Sigmoid colon (tissue), 7 donors: ENCODE measurements at places on chromosomes 2 and 18. TPM values are rescaled to one million over a fixed set of nuclear protein-coding genes. Genes with fewer than 3 reads are reported as not detected.

The SOX11 gene
- polyA plus RNA-seq, result not detected

The DSC1 gene
- polyA plus RNA-seq, result 0.09 TPM

DNA sequence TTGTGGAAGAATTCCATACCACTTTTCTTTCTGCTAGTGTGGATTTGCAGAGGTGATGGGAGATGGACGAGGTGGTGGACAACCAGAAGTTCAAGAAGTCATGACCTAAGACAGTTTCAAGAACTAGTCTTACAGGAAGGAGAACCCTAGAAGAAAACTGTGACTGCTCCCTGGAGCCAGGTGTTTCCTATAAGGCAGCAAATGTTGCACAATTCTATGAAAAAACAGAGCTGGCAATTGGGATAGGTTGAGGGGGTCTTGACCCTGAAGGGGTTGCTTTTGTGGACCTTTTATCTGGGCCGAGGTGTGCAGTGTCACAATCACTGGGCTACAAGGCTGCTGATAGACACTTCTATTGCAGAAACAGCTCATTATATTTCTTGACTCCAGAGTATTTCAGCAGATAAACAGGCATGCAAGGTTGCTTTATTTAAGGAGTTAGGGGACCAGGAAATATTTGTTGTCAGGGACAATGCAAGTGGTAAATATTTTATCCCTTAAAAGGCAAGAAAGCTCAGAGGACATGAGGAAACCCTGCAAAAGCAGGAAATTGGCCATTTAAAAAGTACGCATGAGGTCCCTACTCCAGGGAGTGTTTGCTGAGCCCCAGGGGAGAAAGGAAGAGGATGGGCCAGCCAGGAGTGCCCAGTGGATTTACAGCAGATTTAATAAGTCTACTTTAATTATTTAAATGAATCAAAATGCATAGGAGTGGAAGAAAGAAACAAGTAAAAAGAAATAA lies 22.9 kb downstream of the APCDD1 start:
- no peaks in the 10 kb centered on the region for H3K4me1 ChIP-seq
- no peak for DNase-seq
- no peaks in the 10 kb centered on the region for H3K27me3 ChIP-seq
- H3K4me3 ChIP-seq, result no peak overlapping the region

- no peak overlapping the region for H3K4me3 ChIP-seq
- H3K27me3 ChIP-seq, result no peaks in the 10 kb centered on the region
- peaks cover 39% of the 10 kb centered on the region for H3K36me3 ChIP-seq
These were observed 55.2 kb downstream of the ANKRD12 start for GRCh38 chr18:9191658-9192256.

- DNase-seq, result no peak
- H3K4me1 ChIP-seq, result no peaks in the 10 kb centered on the region
- no peak overlapping the region for H3K27ac ChIP-seq
- peaks cover 3% of the 10 kb centered on the region for H3K36me3 ChIP-seq
- no peak overlapping the region for H3K4me3 ChIP-seq
These were observed 29.2 kb downstream of the MYOM1 start for GRCh38 chr18:3190610-3191009.

DNA sequence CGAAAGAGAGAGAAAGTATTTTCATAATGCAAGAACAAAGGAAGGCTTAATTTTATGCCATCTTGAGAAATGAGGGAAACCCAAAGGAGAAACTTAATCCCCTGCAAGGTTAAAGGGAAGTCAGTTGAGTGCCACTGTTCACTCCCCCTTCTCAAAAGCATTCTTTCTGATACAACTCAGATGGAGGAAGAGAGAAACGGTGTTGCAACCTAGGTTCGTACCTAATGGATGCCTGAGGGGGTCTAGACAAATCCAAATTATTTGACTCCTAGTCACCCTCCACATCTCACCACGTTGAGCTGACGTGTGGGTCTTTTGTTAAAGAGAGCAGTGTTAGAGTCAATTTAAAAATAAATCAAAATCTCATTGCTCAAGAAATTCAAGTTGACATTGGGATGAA lies 52.6 kb upstream of the UNC80 start:
- H3K27ac ChIP-seq, result no peak overlapping the region
- H3K4me3 ChIP-seq, result no peak overlapping the region
- no peaks in the 10 kb centered on the region for H3K36me3 ChIP-seq
- no peaks in the 10 kb centered on the region for H3K4me1 ChIP-seq
- DNase-seq, result no peak

- no peak overlapping the region for H3K27ac ChIP-seq
- H3K36me3 ChIP-seq, result no peaks in the 10 kb centered on the region
- DNase-seq, result no peak
- H3K4me1 ChIP-seq, result no peaks in the 10 kb centered on the region
- no peak overlapping the region for H3K4me3 ChIP-seq
- no peaks in the 10 kb centered on the region for H3K27me3 ChIP-seq
These were observed 2.7 kb upstream of the IL18RAP start for GRCh38 chr2:102420290-102420689.

- DNase-seq, result peak; percentile 82
- H3K27ac ChIP-seq, result peak overlapping the region; percentile 99
These were observed 3.7 kb upstream of the SPEG start for GRCh38 chr2:219430633-219431615.

DNA sequence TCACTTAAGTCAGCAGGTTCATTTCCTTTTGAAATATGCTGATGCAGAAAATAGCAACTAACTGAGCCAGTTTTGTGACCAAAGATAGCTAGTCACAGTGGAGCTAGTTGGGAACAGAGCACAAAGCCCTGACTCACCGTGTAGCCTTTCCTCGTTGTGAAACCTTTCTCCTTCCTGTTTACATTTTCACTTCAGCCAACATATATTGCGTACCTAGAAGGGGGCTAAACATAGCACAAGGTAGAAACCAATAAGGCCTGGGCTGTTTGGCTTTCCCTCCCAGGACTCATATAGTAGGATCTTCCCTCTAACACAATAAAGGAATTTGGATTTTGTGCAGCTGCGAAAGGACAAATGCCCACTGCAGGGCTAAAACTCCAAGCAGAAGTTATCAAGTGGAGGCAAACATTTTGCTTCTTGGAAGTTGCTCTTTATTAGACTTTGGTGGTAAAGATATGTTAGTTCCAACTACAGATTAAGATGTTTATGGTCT lies 24.5 kb upstream of the LPIN2 start:
- H3K27me3 ChIP-seq, result no peaks in the 10 kb centered on the region
- H3K4me3 ChIP-seq, result no peak overlapping the region
- H3K27ac ChIP-seq, result no peak overlapping the region
- DNase-seq, result no peak
- no peaks in the 10 kb centered on the region for H3K4me1 ChIP-seq

- no peak overlapping the region for H3K4me3 ChIP-seq
- no peak for DNase-seq
- no peaks in the 10 kb centered on the region for H3K36me3 ChIP-seq
- H3K4me1 ChIP-seq, result no peaks in the 10 kb centered on the region
- H3K27me3 ChIP-seq, result no peaks in the 10 kb centered on the region
These were observed 230.4 kb upstream of the MYT1L start for GRCh38 chr2:2561346-2562095.
